Stimulated activated CD8-positive, alpha-beta memory T cell treated with anti-CD3 and anti-CD28 coated beads, Interleukin-4, amount 100 ng/mL, for 48 hours (primary cell): ENCODE measurements at places on chromosomes 6 and 20.

DNA sequence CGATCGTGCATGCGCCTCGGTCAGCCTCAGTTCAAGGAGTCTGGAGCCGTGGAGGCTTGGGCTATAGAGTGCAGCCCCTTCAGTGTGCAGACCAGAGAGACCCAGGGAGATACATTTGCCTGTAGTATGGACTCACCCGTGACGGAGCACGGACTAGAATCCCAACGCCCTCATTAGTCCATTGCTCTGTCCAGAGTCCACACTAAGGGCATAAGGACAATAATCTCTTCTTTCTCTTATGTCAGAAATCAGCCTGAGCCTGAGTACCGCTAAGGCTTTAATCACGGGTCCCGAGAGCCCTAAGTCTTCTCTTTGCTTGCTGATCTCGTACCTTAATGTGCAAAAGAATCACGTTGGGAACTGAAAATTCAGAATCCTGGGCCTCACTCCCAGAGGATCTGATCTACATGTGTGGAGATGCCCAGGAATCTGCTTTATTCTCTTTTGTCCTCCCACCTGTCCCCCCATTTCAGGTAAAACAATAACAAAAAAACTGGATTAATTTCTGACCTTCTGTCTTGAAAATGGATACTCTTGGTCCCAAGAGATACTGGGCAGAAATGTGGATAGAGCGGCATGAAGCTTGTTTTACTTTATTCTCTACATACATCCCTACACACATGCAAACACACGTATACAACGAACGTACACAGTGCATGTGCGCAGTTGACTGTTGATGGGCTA lies 671 bp downstream of the BPHL start:
- DNase-seq: no peak

- DNase-seq: no peak
Observed at GRCh38 chr20:46709055-46709458, 392 bp upstream of the SLC2A10 start.

DNA sequence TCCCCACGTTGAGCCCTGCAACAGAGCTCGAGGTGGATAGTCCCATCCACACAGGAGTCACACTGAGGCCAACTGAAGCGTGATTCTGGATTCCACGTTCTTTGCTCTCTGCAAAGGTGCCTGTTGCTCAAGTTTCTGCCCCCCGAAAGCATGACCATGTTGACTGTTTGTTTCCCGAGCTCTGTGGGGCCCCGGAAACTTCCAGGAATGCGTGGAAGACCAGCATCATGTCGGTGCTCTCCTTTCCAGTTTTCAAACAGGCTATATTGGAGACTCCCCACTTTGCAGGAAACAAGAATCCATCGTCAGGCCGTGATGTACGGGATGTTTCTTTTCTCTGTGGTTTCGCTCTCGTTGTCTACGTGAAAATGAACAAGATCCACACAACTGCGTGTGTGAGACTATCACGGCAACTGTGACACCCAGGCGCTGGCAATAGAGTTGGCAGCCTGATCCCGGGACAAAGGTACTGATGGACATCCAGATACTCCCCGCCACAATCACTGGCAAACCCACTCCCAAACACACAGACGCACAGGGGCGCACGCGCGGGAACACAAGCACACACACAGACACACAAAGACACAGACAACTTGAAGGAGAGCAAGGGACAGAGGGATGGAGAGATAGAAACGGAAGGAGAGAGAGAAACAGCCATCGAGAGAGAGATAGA lies 444.6 kb upstream of the DEFB115 start:
- DNase-seq: no peak

DNA sequence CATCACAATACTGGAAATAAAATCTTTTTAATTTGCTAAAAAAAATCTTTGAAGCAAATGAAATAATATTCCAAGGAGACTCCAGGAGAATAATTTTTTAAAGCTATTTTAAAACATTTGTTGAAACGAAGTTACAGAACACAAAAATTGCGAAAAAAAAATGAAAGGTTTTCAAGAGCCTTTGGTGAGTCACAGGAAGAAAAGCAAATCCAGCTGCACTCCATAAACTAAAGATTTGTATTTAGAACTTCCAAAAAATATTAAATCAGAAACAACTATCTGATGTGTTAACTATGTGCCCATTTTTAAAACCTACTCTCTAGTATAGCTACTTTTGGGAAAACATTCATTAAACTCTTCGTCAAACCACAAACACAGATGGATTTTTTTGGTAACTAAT lies 23.6 kb downstream of the PDSS2 start:
- DNase-seq: no peak

DNA sequence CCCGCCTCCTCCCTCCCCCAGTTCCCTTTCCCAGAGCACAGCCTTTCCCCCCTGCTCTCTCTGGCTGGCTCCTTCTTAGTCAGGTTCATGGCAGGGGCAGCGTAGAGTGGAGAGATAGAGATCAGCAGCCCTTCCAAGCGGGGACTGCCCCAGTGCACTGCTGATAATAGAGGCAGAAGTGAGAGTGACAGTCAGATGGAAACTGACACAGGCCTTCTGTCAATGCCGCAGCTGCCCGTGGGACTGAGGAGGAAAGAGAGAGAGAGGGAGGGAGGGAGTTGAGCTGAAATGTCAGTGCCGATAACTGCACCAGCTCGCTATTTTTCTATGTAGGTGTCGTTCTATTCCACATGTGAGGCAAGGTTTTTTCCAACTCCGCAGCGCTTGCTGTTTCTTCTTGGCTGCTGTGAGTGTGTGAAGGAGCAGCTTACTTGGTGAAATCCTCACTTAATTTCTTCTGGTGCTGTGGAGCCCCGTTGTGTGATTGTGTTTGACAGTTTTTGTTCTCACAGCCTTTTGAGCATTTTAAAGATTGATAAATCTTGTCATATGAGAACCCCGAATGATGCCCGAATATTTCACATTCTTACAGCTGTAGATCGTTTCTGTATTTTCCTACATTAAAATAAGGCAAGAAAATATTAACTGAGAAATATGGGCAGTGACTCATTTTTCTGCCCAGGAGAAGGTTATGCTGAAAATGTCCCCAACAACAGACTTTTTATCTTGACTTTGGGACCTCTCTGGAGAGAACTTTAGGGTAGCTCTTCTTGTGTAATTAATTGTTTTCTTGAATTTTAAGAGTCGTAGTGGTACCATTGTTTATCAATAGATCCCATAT lies 386.4 kb upstream of the MMS22L start:
- peak; percentile 32 for DNase-seq

DNA sequence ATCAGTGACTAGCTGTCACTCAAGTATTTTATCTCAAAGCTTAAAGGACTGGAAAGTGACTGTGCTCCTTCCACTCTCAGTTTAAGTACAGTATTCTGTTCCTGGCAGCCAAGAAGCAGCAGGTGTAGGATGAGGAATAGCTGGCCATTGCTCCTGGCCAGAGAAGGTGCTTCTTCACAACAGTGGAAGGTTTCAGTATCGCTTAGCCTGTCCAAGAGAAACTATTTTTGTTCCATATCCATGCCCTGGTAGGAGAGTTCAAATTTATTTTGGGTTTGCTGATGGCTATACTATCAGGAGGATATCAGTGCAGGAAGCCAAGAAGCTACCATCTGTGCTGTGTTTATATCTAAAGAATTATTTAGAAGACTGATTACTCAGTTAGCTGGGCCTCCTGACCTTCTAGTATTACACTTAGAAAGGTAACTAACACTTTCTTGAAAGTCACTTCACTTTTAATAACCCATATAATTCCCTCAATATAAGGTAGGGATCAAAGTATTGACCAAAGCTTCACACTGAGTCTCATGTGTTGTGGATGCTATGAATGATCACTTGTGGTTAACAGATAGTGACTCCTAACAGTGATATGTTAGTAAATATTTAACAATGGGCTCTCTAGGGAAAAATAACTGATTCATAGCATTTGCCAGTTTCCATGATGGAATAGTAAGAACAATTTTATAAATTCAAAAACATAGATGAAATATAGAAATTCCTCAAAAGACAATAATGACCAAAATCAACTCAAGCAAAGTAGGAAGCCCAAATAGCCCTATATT lies 99.9 kb downstream of the AIG1 start:
- no peak for DNase-seq

DNA sequence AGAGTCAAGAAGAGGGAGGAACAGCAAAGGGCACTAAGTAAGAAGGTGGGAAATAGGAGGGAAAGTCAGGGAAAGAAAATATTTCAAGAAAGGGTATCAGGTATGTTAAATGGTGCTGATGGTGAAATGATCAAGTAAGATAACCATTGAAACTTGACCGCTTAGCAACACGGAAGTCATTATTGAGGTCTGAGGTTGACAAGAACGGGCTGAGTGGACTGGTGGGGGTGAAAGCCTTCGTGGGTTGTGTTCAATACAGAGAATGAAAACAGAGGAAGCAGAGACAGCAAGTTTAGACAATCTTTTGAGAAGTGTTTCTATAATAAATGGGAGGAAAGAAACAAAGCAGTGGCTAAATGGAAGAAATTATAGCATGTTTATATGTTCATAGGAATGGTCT lies 72.0 kb downstream of the LIN28B start:
- no peak for DNase-seq

GRCh38 chr6:91083211-91083610 lies 496.3 kb upstream of the MAP3K7 start:
- DNase-seq: no peak

DNA sequence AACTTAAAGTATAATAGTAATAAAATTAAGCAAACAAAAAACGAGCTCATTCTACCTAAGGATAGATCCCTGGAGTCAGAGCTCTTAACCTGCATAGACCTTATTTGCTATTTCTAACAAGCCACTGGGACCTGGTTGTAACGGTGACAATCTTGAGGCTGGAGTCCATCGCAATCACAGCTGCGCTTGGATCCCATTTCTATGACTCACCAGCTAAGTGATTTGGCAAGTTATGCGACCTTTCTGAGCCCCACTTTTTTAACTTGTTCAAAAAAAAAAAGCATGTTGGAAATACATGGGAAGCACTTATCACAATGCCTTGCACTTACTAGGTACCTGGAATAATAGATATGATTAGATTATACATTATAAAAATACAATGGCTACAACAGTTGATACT lies 389.5 kb upstream of the CDH4 start:
- no peak for DNase-seq

DNA sequence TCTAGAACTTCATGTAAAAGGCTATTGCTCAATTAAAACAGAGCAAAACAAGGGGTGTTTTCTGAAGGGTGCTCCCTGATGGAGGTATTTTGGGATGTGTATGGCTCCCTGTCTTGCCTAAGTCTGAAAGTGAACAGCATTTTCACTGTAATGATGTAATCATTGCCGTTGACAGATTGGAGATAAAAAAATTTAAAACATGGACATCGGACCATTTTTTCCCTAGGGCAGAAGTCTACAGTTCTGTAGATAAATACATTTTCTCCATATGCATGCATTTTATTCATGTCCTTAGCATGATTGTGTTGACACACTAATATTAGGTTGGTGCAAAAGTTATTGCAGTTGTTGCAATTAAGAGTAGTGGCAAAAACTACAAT lies 85.1 kb upstream of the ATXN1 start:
- no peak for DNase-seq

- DNase-seq: no peak
Observed at GRCh38 chr20:48311956-48312355, 515.8 kb downstream of the PREX1 start.

DNA sequence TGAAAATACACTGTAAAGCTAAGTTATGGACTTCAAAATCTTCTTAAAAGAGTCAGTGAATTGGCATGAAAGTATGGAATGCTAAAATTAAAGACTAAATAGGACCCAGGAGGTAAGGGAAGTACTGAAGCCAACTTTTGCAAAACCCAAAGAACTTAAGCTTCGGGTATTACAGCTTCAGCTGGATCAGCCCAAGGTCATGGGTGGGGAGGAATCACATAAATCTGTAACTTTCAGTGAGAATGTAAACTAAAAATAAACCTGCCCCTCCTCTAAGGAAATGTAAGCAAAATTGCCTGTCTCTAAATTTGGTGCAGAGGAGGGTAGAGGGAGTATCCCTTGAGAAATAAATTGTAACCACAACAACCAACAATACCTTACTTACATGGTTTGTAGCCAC lies 4.4 kb upstream of the MUC21 start:
- no peak for DNase-seq

GRCh38 chr6:64160486-64160885 lies 524.9 kb downstream of the PHF3 start:
- no peak for DNase-seq

- no peak for DNase-seq
Observed at GRCh38 chr20:63253438-63254231, 628 bp downstream of the NKAIN4 start.

- no peak for DNase-seq
Observed at GRCh38 chr6:123575188-123575587, 61.6 kb downstream of the TRDN start.

GRCh38 chr20:32152421-32153155 lies 43.1 kb downstream of the TM9SF4 start:
- no peak for DNase-seq

DNA sequence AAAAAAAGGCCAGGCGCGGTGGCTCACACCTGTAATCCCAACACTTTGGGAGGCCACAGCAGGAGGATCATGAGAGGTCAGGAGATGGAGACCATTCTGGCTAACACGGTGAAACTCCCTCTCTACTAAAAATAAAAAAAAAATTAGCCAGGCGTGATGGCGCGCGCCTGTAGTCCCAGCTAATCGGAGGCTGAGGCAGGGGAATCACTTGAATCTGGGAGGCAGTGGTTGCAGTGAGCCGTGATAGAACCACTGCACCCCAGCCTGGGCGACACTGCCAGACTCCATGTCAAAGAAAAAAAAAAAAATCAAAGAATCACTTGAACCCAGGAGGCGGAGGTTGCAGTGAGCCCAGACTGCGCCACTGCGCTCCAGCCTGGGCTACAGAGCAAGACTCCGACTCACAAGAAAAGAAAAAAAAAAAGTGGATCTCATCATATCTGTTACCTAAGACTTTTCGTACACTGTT lies 4.2 kb downstream of the RBM39 start:
- DNase-seq: no peak

GRCh38 chr6:29236060-29236459 lies 65.4 kb downstream of the OR2J2 start:
- DNase-seq: no peak

DNA sequence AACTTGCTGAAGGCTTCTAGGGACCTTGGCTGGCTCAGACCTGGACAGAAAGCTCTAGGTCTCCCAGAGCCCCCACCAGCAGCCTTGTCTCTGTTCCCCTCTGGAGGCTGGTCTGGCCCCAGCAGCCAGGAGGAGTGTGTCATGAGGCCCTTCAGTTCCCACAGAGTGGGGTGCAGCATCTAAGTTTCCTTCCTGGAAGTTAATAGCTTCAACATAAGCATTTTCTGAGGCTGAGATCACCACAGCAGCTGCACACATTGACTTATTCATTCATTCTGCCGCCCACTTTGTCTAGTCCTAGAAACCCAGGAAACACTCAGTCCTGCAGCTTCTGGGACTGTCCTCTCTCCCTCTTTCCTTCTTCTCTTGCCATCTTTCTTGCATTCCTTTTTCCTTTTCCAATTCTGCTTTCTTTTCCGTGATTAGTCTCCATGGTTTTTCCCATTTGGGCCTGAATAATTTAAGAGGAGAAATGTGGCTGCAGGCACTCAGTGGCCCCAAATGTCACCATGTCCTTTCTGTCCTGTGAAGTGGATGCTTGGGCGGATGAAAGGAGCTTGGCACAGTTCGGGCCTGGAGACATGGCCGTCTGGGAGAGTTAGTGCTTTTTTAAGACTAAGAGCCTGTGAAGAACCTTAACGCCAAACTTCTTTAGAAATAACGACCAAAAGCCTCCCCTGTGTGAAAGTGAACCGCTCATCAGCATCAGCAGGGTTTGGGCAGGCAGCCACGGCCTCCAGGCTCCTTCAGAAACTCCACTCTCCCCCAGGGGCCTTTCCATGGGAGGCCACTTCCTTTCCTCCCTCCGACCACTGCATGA lies 31.0 kb upstream of the PCMTD2 start:
- no peak for DNase-seq
